Karpas-422 (cell line): ENCODE measurements at places on chromosomes 16 and 17.

GRCh38 chr17:73196500-73196899, 3.6 kb downstream of the COG1 start:
- DNase-seq = no peak

DNA sequence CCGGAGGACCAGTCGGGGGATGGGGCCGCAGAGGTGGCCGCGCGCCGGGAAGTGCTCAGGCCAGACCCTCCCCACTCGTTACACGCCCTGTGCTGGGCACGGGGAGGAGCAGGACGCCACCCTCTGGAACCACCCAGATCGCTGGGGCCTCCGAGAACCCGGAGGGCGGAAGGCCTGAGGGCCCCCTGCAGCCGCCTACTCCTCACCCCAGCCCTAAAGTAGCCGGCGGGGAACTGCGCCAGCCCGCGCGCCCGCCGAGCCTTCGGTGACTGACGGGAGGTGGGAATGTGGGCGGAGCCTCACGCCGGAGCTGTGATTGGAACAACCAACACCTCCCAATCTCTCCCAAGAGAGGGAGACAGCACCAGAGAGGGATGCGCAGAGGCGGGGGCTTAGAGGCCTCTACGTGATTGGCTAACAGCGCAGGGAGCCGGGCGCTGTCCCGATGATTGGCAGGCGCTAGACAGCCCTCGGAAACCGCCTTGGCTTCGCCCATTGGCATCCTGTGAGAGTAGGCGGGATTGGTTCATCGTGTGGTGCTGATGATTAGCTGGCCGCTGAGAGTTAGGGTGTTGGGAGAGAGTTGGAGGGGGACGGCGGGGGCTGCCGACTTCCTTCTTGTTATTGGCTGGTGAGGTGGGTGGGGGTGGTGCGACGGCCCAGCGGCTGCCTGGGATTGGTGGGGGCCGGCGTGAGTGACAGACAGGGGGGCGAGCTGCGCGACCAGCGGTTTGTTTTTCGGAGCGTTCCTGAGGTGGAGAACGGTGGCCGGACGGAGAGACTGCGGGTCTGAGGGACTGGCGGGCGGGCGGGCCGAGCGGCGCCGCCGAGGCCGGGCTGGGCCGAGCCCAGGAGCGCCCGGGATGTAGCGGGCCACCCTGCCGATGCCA, at the start of gene MAP3K3:
Gene MAP3K3 (plus strand): TSS at position 734 of the 890 bp plus-strand sequence. CDS start 343 bp downstream, outside the sequence.
- DNase-seq = peak; percentile 100

- no peak for DNase-seq
These were observed 10.4 kb downstream of the CDC42EP4 start for GRCh38 chr17:73301369-73301768.

DNA sequence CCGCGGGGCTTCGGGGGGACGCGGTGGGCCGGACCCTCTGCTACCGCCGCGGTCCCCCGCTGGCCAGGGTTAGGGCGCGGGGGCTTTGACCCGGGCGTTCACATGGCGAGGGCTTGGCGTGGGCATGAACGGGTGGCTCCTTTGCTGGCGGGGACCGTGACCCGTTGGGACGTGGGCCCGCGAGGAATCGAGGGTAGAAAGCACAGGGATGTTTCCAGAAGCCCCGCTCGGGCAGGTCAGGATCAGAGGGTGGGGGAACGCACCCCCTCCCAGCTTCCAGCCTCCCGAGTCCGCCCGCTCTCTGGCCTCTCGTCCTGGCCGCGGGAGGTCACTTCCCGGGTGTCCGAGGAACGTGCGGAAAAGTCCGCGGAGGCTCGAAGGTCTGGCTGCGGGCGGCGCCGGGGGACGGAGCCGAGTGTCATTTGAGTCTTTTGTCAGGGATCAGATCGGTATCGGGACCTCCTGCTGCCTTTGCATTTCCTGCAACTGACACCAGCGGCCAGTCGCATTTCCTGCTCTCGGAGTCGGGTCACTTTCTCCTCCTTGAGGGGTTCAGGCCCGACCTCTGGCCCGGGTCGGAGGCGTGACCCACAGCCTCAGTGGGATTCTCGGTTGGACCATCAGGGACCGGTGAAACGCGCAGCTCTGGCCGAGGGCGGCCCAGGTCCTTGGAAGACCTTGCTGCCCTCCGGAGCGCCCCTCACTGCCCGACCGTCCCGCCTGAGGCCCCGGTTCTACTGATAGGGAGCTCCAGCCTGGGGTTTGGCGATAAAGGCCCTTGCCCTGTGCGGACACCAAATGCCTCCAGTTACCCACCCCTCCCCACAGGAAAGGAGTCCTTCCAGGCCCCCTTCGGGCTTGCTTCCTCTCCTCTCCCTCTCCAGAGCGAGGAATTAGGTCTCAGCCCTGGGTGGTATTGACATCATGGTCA, 702 bp upstream of the WNT3 start:
- DNase-seq = no peak

GRCh38 chr16:56203052-56203451, 11.8 kb downstream of the GNAO1 start:
- DNase-seq = peak; percentile 92

GRCh38 chr17:56292010-56292409, 138.7 kb downstream of the ANKFN1 start:
- no peak for DNase-seq

DNA sequence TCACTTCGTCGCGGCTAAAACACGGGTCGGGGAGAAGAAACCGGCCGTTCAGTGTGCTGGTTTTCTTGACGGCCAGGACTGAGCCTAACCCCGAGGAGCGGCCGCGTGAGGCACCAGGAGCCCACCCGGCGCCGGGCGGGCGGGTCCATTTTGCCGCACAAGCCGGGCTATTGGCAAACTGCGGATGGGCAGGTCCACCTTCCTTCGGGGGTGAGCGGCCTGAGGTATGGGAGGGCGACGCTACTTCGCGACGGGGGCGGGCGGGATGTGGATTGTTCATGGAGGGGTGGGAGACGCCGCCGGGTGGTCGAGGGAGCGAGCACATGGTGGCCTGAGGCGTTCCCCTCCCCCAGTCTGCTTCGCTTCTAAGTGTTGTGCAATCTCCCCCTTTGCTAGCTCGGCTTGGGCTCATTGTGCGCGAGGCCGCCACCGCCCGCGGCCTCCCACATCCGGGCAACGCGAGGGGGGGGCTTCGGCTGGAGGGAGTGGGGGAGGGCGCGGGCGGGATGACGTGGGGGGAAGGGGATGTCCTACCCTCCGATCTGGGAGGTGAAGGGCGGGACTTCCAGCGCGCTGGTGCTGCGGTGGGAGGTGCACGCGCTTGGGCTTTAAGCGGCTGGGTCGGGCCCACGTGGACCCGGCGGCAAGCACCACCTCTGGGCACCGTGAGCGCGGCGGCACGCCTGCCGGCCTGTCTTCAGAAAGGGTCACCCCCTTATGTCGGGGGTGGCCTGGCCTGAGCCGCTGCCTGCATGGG, 5.9 kb upstream of the CD68 start:
- DNase-seq = peak; percentile 92

GRCh38 chr16:86335266-86336172, 174.8 kb upstream of the FOXF1 start:
- DNase-seq = no peak

- DNase-seq = no peak
These were observed 95.7 kb downstream of the SLC39A11 start for GRCh38 chr17:72996791-72997190.

- no peak for DNase-seq
These were observed 159.1 kb downstream of the PRKCA start for GRCh38 chr17:66461343-66461995.

- DNase-seq = no peak
These were observed 2.6 kb downstream of the NUP88 start for GRCh38 chr17:5416901-5417300.

- DNase-seq = no peak
These were observed 16.7 kb downstream of the ZFPM1 start for GRCh38 chr16:88469615-88470395.

DNA sequence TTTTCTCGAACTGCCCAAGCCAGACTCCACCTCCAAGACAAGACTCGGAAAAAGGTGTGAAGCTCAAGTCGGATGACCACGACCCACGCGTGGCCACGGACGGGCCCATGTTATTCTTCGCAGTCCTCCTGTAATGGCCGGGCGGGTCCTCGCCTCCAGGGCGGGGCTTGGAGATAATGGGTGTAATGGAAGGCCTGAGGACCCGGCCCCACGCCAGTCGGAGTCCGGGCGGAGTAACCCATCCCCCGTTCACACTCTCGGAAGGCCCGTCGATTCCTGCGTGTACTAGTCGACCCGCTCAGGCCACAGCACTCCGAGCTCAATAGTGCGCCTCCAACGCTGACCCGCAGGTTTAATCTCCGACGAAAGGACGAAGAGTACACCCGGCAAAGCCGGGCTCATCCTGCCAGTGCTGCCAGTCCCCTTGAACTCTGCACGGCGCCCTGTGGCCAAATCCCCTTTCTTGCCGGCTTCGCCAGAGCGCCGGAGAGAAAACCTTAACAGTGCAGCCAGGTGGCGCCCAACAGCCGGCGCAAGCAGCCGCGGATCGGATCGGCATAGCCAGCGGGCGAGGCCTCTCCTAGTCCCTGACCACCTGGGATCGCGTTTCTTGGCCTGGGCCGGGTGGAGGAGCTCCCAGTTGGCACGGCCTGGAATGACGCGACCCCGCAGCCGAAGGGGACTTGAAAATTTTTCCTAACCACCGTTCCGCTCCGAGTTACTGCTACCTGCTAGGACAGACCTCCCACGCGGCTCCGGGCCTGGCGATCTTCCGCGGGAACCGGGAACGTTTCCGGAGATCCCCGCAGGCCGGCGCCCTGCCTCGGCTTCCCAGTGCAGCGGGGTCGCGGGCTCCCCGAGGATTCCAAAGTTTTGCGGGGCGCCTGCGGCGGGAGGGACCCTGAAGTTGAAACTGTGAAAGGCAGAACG, 762.0 kb downstream of the KCNJ18 start:
- no peak for DNase-seq

DNA sequence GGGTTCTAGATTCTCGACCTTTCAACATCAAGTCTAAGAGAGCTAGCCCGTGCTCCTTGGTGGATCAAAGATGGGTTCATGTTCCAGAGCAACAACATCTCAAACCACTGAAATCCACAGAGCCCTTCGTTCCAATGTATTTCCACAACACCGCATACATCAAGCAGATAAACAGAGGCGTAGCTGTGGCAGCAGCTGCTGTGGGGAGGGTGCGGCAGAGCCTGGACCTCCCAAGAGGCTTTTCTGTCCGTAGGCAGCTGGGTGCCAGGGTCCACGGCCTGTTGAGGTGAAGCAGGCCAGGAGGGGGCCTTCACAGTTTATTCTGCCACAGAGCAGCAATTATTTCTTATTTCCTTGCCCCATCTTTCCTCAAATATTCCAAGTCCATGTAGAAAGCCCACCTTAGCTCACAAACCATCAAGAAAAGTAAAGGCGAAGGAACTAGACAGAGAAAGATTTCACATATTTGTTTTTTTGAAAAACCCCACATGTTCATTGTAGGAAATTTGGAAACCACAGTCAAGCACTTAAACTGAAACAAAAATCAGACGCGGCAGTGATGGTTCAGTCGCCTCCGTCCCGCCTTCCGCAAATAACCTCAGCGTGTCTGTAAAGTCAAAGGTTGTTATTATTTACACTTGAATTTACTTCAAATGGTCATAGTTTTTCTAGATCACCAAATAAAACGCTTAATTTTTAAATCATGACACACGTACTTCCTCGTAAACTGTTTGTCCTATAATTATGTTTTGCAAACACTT, 144.6 kb upstream of the FOXF1 start:
- no peak for DNase-seq

- no peak for DNase-seq
These were observed 25.6 kb downstream of the TRARG1 start for GRCh38 chr17:1304962-1305563.

DNA sequence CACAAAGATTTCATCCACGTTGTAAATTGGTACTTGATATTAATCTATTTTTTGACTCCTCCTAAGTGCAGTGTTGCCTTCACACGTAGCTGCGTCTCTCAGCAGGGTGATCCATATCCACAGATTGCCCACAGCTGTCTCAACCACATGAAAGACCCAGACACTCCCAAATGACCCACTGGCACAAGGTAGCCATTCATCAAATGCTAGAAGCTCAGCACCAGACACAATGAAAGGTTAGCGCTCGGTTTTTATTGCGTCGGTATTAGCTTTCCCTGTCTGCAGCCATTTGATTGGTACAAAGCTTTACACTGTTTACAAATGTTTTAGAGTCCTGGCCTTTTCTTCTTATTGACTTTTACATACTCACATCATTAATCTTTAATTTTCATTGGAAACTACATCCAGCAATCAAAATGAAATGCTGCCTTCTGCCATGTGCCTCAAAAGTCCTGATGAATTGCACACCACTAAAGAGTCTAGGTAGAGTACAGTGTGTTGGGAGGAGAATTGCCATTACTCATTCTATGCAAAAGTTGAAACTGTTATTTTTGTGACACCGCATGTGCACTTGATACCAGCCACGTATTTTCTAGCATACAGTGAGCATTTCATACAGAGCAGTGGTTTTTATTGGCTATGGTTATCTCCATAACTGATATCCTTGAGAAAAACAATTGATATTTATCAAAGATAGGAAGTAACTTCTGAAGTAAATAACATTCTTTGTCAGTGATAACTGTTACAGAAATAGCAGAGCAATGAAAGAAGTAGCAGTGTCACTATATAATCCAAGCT, 127.3 kb upstream of the NUDT7 start:
- no peak for DNase-seq

DNA sequence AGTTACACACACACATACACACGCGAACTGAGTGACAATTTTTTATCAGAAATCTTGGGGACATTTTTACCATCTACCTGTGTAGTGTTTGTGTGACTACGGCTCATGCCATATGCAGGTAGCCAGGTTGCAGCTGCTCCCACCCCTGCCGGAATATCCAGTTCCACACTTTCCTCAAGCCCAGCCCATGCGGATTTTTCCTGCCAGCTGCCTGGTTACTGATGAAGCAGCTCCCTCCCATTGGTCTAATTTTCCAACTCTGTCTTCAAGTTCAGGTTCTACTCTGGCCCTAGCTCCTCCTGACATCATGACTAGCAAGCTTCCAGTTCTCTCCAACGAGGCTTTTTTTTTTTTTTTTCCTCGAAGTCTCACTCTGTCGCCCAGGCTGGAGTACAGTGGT, 4.8 kb downstream of the GSG1L2 start:
- no peak for DNase-seq

DNA sequence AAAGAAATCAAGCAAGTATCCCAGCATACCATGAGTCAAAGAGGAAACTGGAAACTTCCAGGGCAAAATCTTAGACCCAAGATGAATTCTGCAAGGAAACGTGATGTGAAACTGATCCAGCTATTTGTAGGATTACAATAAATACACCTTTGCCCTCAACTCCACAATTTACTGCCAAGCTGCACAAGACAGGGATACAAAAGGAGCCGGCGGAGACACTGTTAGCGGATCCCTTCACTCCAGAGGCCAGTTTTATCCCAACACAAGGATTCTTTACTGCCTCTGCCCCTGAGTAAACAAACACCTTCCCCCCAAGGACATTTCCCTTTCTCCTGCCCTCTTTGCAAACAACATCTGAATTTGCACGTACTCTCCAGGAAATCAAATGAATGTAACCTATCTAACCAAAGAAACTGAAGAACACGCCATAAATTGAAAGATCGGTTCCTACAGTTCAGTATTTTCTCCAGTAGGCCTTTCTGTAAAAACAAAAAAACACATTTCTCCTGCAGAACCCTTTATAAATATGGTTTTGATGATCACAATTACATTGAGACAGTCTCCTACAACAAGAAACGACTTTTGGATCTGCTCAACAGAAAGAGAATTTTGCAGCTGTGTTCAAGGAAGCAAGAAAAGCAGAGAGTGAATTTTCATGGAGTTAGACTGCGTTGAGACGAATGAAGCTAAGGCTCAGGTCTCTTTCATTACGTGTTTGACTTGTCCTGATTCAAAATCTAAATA, 1.4 kb upstream of the CBX2 start:
- DNase-seq = no peak
